Stimulated activated CD4-positive, alpha-beta T cell treated with anti-CD3 and anti-CD28 coated beads, Interleukin-12 subunit alpha, Interleukin-12 subunit beta, amount 100 ng/mL, for 24 hours (primary cell): ENCODE measurements at places on chromosomes 2 and 18.

DNA sequence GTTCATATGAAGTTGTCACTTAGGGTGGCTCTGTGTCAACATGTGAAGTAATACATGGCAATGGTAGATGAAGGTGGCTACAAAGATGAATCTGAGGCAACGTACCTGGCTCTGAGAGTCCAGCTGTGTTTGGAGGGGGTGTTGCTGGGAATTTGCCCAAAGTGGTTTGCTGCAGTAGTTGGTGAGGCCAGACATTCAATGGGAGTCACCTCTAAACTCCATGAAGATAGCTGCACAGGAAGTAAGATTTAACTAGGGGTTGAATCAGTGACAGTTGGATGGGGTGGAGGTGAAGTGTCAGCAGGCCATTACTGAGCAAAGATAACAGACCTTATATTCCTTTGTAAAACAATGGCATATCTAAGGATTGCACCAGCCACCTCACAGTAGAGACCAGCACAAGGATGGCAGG lies 71.8 kb downstream of the NUP35 start:
- no peak for DNase-seq

- no peak for DNase-seq
Observed at GRCh38 chr18:12478269-12479047, 70.7 kb downstream of the PRELID3A start.

GRCh38 chr18:48827291-48828193 lies 123.2 kb downstream of the SMAD7 start:
- DNase-seq: no peak

DNA sequence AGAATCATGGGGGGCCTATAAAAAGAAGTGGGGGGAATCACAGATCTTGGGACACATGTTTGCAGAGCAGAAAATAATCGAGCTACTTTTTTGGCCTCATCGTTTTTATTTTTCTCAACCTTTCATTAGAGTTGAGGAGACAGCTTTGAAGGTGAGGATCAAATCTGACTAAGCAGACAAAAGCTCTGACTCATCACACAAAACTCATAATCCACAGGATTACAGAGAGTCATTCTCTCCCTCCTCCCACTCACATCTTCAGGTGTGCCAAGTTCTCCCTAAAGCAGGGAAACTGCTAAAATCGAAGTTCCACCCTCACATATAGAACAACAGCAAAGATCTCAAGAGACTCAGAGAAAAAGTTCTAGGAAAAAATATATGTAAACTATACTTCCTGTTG lies 15.6 kb downstream of the BAZ2B start:
- DNase-seq: no peak

GRCh38 chr2:6177811-6178210 lies 485.6 kb downstream of the SOX11 start:
- no peak for DNase-seq

DNA sequence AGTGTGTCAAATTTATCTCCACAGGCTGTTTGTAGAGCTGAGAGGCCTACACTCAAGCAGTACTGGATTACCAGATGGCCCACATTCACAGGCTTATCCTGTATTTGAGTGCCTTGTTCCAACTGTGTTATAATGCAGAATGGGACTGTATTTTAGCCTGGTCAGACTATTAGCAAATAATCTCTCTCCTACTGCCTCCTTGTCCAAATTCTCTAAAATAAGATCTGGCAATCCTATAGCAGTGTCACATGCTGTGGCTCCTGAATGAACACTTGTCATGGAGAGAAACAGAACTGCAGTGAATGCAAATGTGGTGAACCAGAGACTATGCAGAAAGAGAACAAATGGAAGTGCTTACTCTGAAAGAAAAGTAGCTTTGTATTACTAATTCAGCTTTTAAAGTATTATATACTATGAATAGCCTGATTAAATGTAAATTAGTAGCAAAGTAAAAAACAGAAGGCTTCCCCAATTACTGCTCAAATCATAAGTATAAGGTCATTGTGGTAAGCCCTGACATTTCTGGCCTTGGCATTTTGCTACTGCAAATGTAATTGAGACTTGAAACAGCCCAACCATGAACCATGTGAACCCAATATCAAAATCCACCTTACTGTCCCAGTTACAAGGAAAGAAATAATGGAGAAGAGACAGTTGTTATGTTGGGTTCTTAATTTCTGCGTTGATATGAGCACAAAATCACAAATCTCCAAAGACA lies 80.0 kb downstream of the MAP4K3 start:
- no peak for DNase-seq

GRCh38 chr2:28247290-28247689 lies 145.4 kb upstream of the FOSL2 start:
- no peak for DNase-seq

DNA sequence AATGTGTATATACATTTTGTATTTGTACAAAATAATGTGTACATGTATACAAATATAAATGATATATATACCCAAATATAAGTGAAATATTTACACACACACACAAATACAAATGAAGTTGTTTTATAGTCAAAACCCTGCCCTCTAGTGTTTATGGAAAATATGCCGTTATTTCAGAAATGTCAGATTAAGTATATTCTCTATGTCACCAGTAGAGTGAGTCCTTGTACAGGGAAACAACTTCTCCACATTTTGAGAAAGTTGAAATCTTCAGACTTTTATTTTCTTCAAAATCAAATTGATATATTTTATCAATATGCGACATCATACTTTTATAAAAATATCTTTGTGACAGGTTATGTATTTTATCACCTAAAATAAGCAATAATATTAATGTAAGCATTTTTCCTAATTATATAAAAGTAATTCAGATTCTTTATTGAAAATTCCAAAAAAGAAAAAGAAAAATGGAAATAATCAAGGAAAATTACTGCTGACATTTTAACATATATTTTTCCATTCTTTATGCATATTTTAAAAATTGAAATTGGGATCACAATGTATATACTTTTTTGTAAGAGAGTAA lies 22.4 kb downstream of the ARL6IP6 start:
- DNase-seq: no peak

DNA sequence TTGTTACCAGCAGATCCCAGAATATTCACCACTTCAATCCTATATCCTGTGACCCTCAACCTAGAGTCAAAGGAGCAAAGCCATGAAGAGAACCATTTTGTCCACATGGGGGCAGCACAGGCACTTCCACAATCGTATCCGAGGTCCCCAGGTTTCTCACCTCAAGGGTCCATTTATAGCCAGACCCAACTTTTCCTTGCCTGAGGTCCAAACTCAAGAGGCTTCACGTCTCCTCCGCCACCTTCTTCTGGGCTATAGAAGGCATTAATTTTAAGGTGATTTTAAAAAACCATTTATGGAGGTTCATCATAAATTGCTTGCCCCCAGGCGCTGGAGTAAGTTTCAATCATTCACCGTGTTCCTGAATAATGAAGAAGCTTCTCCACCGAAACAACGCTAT lies 111.6 kb upstream of the NABP1 start:
- peak; percentile 66 for DNase-seq

DNA sequence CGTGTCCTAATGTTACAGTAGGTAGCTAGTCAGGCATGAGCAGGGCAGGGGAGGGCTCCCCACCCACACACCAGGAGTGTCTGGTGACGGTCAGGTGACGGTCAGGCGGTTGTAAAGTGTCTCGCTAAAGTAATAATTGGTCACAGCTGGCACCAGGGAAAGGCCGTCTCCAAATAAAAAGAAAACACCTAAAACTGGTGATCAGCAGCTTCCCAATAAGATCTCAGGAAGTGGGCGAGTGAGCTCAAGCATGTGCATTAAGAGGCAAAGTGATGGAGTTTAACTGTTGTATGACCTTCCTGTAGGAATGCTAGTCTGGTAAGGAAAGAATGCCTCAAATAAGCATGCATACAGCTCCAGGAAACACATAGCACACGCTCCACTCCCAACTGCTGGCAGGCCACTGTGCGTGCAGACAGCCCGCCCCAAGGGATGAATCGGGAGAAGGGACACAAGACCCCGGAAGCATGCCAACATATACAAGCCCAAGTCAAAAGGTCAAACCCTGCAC lies 177.1 kb downstream of the RNF144A start:
- DNase-seq: no peak

GRCh38 chr18:58960508-58960907 lies 95.8 kb downstream of the ZNF532 start:
- DNase-seq: no peak

GRCh38 chr2:102520009-102520408 lies 47.0 kb downstream of the SLC9A4 start:
- DNase-seq: no peak

DNA sequence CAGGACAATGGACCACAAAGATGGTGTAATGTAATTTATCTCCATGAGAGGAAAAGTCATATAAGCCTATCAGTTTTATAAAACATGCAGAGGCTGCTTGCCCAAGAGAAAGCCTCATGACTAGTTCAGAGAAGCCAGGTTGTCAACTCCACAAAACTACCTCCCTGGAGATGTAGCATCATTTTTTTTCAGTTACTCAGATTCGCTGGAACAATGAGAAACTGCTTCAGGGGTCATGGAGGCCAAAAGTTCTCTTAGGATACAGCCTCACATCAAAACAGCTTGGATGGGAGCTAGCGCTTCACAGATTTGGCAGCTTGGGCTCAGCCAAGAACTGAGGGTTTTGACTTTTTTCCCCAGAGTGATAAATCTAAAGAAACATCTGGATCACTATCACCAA lies 263.5 kb downstream of the INSIG2 start:
- no peak for DNase-seq
